CD14-positive monocyte (primary cell): ENCODE measurements at places on chromosomes 5 and 9.
A peak's percentile ranks its signal among the peaks of the same experiment; 100 is the strongest.

GRCh38 chr5:66324357-66324756, 180.3 kb downstream of the SREK1 start:
- DNase-seq: no peak

GRCh38 chr9:35162605-35163315, 951 bp downstream of the UNC13B start:
- DNase-seq: no peak

- DNase-seq: no peak
Measured at GRCh38 chr9:81981883-81982282, 6.7 kb upstream of the SPATA31D1 start.

DNA sequence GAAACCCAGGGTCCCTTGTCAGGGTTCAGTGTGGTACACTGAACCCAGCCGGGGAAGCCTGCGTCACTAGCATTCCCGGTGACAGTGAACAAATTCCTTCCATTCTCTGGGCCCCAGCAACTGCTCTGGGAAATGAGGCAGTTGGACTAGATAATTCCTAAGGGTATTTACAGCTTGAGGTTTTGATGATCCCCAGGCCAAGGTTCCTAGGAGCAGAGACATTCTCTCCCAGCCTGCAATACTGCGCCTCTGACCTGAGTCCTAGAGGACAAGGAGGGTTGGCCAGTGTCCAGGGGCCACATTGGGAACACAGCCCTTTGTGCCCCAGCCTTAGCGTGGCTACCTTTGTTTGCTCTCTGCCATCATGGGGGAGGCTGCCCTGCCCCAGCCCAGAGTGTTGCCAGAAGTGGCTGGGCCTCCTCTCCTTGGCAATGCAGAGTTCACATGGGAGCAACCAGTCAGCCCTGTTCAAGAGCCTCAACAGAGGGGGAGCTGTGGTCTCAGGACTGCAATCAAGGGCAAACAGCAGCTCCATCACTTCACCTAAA, 178.2 kb downstream of the SEC61B start:
- no peak for DNase-seq

DNA sequence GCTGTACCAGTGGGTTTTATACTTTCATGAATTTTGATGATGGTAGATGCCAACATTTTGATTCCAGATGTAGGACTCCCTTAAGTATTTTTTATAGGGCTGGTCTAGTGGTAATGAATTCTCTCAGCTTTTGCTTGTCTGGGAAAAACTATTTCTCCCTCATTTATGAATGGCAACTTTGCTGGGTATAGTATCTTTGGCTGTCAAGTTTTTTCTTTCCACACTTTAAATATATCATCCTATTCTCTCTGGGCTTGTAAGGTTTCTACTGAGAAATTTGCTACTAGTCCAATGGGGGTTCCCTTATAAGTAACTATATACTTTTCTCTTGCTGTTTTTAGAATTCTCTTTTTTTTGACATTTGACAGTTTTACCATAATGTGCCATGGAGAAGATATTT, 629.3 kb downstream of the NR2F1-AS1 start:
- no peak for DNase-seq

GRCh38 chr5:142842994-142843905, 73.1 kb downstream of the ARHGAP26 start:
- no peak for DNase-seq

GRCh38 chr9:122286764-122287163, 22.1 kb downstream of the MRRF start:
- DNase-seq: no peak

DNA sequence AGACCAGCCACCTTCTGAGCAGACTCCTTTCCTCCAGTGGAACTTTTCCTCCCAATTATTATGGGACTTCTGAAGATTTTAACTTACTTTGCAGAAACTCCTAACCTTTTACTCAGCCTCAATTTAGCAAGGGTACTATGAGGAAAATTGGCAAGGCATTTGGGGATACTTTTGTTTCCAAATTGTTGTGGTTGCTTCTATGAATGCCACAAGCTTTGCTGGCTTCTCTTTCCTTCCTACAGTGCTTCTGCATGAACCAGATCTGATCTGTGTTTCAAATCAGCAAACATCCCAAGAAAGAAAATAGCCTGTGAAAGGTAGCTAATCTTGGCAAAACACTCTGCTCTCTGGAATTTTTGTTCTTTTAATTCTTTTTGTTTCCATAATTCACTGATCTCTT, 57.3 kb upstream of the TAF11L2 start:
- no peak for DNase-seq

DNA sequence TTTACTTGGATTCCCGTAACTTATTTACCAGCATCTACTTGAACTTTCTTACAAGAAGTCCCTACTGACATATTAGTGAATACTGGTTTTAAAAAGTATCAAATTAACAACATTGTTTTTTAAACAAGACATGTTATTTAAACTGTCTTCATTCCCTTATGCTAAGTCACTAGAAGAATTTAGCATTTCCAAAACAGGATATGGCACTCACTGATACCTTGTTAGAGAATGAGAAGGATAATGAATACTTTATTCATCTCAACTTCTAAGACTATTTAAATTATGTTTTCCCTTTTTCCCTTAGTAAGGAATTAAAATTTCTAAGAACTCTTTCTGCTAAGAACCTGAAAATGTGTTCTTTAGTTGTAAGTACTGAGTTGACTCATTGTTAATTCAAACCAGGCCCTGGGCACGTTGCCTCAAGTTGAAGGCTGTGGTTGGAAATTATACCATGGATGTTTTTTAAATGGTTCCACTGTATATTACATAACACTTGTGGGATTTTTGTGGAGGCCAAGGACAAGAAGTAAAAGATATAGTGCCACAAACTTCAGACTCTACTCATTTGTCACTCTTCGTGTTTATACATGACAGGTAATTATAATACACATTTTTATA, 219.0 kb upstream of the EDIL3 start:
- no peak for DNase-seq

DNA sequence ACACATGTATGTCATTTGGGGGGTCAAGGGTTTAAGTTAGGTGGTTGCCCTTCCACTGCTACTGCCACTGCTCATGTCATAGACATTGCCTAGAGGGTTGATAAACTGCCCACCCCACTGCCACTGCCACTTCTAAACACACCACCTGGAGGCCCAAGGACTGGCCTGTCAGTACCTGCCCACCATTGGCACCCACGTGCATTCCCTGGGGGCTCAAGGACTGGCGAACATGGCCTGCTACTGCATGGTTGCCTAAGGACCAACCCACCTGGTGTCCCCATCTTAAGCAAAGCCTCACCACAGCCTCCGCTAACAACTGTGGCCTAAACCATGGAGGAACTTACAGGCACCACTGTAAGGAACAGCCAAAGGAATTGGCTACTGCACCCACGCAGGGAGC, 185.6 kb upstream of the TLX3 start:
- DNase-seq: no peak

DNA sequence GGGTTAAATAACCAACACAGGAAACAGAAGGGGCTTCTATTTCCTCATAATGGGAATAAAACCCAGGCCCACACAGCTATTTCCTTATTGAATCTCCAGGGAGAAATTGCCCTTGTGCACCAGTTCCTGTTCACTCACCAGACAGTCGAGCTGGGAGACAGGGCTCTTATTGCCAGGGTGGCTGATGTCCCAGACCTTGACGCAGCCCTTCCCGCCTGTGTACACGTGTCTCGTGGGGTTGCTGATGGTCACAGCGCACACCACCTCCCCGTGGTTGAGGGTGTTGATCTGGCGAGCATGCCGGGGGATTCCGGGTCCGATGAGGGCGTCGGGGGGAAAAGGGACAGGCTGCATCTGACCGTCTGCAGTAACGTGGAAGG, 96.5 kb downstream of the TLE1 start:
- DNase-seq: peak; percentile 21

DNA sequence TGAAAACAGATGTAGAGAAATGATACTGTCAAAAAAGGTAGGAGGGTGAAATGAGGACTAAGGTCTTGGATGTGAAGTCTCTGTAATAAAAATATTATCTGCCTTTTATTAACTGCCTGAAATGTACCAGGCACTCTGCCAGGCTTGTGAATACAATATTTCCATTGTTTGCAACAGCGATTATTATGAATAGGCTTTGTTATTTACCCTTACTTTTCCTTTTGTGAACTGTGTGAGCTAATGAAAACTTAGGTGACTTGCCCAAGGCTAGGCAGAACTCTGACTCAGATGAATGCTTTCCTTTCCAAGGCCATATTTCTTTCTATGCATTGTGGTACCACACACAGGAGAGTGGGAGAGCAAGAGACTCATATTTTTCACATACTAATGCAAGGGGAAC, 204.1 kb downstream of the CDH12 start:
- DNase-seq: no peak

- no peak for DNase-seq
Measured at GRCh38 chr9:37952731-37953130, 48.8 kb upstream of the SLC25A51 start.

GRCh38 chr9:126919193-126919592, 4.6 kb downstream of the RALGPS1 start:
- no peak for DNase-seq

GRCh38 chr5:55750063-55750462, 12.2 kb downstream of the DDX4 start:
- DNase-seq: no peak

DNA sequence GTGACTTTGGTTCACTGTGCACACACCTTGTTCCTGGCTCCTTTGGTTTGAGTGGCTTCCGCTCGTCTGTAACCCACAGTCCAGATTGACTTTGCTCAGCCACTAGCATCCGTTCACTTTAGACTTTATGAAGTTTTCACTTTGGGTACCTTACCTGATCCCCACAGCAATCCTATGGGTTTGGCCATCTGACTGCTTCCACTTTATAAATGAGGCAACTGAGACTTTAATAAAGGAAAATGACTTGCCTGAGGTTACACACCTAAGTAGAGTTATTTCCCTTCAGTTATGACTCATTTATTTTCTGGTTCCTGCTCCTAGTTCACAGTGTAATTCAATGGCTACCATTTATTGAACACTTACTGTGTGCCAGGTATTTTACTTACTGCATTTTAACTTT, 94.2 kb upstream of the SAP30L start:
- DNase-seq: no peak

GRCh38 chr9:101254733-101255433, 129.9 kb downstream of the BAAT start:
- no peak for DNase-seq

- DNase-seq: no peak
Measured at GRCh38 chr5:449151-449550, 6.2 kb downstream of the EXOC3 start.

DNA sequence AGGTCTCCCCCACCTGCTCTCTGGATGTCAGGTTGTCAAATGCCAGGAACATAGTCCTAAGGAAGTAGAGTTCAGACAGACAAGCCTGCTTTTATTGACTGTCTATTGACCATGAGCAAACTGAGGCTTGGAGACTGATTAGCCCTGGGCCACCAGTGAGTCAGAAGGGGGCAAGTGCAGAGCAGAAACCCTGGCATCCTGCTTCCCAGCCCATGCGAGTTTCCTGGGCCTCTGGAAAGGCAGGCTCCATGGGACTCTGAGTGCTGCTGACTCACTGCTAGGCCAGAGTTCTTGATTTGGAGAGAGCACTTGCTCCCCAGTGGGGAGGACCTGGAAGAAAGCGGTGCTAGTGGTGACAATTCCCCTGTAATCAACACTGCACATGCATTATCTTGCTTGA, 2.8 kb upstream of the HBEGF start:
- DNase-seq: no peak

GRCh38 chr9:109451311-109452025, 46.6 kb downstream of the PTPN3 start:
- DNase-seq: no peak

DNA sequence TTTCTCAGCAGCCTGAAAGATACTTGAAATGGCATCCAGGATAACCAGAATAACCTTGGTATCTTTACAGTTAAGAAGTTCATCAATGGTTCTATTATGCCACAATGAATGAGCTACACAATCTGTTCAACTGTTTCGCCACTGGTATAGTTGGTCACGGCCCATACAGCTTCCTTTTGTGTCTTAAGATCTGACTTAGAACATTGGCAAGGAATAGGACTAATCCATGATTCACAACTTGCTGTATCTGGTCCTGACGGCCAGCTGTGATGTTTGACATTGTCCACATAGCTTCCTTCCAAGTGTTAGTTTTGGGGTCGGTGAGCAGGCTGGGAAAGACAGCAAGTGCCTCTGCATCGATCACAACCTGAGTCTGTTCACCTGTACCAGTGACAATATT, 113.3 kb upstream of the RAD23B start:
- DNase-seq: no peak

DNA sequence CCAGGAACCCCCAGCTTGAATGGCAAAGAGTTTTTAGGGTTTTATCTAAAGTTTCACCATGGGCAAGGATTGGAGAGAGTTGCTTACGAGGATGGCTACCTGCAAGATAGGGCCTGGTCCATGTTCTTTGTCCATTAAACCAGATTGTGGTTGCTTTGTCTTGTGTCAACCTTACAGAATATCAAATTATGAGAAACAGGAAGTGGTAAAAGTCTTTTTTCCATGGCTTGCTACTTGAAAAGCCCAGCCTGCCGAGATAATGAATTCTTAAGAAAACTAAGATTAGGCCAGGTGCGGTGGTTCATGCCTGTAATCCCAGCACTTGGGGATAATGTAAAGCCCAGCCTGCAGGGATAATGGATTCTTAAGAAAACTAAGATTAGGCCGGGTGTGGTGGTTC, 24.4 kb downstream of the ZNF474 start:
- no peak for DNase-seq
